ENCODE measurements at places on chromosomes 3 and 15.

DNA sequence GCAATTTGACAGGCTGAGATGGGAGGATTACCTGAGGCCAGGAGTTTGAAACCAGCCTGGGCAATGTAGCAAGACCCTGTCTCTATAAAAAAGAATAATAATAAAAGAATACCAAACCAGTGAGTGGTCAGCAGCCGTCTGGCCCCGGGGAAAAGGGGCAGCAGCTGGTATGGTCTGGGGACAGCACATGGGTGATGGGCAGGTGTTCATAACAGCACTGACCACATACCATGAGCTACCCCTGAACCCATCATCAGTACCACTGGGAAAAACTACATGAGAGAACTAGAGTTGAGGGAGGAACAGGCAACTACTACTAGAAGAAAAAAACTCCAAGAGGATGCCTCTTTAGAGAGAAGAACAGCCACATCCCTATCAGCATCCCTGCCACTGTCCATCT is 40.7 kb downstream of the ARHGEF3 start:
- no peak for DNase-seq

DNA sequence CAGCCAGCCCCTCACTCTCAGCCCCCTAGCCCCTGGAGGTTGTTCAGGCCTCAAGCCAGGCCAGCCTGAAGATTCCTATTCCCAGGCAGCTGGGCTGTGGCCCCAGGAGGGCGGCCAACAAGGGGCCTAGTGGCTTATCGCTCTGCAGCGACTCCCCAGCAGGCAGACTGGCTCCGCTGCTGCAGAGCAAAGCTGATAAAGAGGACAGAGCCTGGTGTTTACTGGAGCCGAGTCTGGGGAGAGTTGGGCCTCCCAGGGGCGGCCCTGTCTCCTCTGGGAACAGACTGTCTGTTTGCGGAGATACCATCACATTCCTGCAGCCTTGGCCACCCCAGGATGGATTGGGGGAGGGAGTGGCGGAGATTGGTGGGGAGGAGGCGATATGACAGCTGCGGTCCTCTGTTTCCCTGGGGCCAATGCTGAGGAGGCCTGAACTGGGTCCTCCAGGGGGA is 22.4 kb upstream of the SMAD6 start:
- no peak for DNase-seq

DNA sequence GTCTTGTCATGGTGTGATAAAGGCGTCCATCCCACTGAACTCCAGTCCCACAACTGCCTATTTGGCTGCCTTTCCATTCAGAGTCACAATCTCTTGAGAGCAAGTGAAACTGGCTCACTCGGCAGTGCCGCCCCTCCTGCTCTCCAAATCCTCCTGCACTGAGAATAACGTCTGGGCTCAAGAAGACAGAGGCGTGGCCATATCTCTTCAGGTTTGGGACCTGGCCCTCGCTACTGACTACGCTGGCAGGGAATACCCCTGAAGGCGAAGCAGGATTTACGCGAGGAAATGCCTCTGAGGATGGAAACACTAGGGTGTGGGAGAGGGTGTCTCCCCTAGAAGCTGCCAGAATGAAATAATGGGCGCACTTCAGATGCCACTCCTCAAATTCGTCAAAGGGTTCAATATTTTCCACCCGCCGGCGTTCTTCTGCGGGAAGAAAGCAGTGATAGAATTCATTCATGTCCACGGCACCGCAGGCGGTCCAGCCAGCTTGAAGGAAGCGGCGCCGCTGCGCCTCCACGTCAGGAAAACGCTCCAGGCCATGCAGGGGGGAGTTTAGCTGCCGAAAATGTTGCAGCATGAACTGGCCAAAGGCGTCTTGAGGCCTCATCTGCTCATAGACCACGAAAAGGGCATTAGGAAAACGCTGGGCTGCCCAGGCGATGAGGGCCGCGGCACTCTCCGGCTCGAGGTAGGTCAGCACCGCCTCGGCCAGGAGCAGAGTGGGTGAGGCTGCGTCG is 985 bp downstream of the LCMT2 start:
- DNase-seq, result no peak

DNA sequence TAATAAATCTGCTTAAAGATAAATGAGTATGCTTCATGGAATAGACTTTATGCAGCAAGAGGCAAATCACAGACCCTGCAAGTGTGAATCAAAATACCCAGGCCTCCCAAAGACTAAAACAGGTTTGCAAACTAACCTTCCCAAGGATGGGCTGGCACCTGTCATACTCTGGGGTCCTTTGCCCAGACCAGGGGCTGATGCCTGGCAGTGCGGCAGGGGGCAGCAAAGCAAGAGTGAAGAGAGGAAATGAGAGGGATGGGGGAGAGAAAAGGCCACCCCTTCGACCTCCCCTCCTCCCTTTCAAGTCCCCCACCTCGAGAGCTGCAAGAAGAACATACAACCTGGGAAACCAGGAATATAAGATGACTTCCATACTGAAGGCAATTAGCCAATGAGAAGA is 31.8 kb downstream of the XXYLT1 start:
- DNase-seq, result no peak

DNA sequence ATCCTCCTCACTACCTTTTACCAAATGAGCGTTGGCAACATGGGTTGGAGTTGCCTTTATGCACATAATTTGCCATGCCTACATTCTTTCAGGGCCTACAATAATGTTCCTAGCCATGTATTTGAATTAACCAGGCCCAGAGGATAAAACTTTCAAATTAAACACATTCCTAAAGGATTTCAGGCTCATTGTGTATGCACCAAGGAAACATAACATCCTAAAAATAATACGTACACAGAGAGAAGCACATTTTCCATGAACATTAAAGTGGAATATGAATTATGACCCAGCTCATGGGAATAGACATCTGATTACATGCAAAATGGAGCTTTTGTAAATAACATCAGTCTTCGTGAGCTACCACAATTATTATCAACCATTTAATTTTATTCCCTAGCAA is 203.3 kb downstream of the RORA start:
- DNase-seq, result no peak

GRCh38 chr3:135128818-135129217 is 333.8 kb downstream of the EPHB1 start:
- DNase-seq, result no peak

- DNase-seq, result no peak
Measured at GRCh38 chr3:48432411-48433371, 2.8 kb upstream of the PLXNB1 start.

DNA sequence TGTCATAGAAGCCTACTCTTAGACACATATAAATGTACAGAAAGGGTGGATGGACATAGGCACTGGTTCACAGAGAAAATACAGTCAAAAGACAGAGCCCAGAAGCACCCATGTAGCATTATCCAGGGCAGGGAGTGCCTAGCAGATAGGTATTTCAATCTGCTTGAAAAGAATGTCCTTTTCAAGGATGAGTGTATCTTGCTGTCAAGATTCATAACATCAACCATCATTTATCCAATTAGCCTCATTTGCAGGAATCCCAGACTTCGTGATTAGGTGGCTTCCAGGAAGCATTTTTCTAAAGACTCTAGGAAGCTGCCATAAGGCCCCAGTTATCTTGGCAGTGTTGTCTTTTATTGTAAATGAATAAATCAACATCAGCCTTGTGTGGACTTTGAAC is 55.6 kb downstream of the SCN11A start:
- DNase-seq, result no peak

DNA sequence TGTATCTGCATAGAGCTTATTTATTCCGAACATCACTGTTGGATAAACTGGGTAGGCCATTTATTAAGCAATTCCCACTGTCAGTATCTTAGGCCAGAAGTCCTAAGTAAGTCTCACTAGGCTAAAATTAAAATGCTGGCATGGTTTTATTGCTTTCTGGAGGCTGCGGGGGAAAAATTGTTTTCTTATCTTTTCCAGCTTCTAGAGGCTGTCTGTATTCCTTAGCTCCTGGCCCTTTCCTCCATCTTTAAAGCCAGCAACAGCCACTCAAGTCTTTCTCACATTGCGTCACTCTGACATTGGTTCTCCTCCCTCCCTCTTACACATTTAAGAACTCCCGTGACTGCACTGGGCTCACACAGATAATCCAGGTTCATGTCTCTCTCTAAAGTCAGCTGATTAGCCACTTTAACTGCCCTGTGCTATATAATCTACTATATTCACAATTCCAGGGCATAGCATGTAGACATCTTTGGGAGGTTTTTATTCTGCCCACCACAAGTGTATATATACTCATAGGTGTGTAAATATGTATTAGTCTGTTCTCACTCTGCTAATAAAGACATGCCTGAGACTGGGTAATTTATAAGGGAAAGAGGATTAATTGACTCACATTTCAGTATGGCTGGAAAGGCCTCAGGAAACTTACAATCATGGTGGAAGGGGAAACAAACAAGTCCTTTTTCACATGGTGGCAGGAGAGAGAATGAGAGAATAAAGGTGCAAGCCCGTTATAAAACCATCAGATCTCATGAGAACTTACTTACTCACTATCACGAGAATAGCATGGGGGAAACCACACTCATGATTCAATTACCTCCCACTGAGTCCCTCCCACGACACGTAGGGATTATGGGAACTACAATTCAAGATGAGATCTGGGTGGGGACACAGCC is 113.5 kb upstream of the SLC7A14 start:
- no peak for DNase-seq

DNA sequence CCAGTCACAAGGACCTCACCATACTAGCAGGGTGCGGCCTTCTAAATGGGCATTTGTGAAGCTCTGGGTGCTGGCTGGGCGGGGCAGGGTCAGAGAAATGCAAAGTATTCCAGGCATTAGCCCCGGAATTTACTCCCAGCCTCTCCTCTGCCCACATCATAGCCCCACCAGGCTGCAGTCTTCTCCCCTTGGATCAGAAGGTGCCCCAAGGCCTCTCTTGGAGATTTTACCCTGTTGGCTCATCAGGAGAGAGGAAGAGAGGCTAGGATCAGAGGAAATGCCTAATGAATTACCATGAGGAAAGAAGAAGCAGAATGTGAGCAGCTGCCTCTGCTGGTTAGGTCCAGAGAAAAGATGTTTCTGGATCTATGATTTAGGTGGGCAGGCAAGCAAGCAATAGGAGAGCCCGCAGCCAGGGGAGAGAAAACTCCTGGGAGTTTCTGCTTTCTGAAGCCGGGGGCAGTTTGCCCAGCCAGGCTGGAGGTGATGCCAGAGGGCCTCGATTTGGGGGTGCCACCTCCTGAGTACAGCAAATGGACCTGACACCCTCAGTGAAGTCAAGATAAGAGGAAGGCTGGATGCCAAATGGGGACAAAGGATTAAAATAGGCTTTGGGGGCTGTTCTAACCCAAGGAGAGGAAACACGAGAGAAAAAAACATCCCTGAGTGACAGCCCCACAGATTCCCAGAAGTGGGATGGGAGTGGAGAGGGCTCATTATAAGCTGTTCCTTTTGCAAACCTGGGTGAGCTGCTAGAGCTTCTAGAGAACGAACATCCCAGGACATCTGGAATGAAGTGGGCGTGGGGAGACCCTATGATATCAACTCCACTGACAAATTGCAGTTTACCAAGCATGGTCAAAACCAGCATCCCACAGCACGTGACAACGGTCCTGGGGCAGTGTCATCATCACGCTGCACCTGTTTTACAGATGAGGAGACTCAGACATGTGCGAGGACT is 65.4 kb downstream of the BDH1 start:
- no peak for DNase-seq

DNA sequence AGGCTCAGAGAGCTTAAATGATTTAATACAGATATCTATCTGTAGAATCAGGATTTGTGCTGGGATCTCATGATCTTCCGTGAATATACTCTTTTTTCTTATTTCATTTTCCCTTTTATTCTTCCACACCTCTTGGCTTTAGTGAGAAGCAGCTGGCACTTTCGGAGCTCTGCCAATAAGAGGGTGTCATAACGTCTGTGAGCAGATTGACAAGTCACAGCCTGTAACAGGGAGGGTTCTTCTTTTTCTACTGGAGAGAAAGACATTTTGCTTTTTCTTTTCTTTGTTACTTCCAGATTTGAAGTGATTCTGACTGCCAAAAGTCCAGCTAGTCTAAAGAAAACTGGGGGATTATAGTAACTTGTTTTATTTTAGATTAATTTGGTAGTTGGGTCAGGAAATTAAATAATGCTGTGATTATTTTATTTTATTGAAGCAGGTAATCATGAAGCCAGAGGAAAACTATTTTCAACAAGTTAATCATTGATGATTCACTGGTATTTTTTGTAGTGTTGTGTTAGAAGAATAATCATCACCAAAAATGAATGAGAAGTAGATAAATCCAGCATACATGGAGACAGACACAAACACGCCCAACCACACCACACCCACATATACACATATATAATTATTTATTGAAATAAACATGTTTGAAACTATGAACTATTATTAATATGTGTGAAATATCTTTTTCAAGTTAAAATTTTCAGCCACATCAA is 69.8 kb downstream of the TNFAIP8L3 start:
- DNase-seq, result no peak

GRCh38 chr15:64806509-64806908 is 18.9 kb downstream of the PIF1 start:
- DNase-seq, result no peak

- DNase-seq, result no peak
Measured at GRCh38 chr3:37862219-37862902, 681 bp downstream of the CTDSPL start.

GRCh38 chr15:79430901-79431635 is 1.1 kb upstream of the MINAR1 start:
- no peak for DNase-seq

GRCh38 chr15:83200589-83200988 is 7.0 kb downstream of the HDGFL3 start:
- DNase-seq, result no peak

- no peak for DNase-seq
Measured at GRCh38 chr15:98523912-98524662, 124.3 kb upstream of the IGF1R start.

GRCh38 chr3:48552111-48552951 is 4.3 kb downstream of the PFKFB4 start:
- no peak for DNase-seq

GRCh38 chr15:43434446-43434845 is 58.5 kb downstream of the TP53BP1 start:
- DNase-seq, result no peak

- peak; percentile 49 for DNase-seq
Measured at GRCh38 chr3:23949784-23950183, 4.7 kb downstream of the NR1D2 start.

GRCh38 chr15:45641999-45642932 is 7.4 kb downstream of the SQOR start:
- no peak for DNase-seq

- no peak for DNase-seq
Measured at GRCh38 chr15:77224352-77224751, 153.4 kb upstream of the TSPAN3 start.

DNA sequence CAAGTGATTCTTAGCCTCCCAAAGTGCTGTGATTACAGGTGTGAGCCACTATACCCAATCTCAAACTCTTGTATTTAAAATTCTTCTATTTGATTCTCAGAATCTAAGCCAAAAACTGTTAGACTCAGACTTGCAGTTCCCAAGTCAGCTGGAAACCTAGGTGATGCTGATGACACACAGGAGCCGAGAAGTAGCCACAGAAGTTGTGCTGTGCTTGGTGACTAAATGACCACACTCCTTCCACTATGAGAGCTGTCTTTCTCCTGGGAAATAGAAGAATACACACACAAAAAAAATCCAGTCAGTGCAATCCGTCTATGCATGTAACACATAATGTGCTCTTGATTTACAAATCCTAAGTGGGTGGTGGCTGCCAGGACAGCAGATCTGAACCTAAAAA is 33.9 kb downstream of the ILDR1 start:
- no peak for DNase-seq

- DNase-seq, result no peak
Measured at GRCh38 chr3:136858381-136858780, 3.6 kb upstream of the NCK1 start.

Measured in GM13976 (cell line).